ENCODE measurements at places on chromosomes 2 and 18.

DNA sequence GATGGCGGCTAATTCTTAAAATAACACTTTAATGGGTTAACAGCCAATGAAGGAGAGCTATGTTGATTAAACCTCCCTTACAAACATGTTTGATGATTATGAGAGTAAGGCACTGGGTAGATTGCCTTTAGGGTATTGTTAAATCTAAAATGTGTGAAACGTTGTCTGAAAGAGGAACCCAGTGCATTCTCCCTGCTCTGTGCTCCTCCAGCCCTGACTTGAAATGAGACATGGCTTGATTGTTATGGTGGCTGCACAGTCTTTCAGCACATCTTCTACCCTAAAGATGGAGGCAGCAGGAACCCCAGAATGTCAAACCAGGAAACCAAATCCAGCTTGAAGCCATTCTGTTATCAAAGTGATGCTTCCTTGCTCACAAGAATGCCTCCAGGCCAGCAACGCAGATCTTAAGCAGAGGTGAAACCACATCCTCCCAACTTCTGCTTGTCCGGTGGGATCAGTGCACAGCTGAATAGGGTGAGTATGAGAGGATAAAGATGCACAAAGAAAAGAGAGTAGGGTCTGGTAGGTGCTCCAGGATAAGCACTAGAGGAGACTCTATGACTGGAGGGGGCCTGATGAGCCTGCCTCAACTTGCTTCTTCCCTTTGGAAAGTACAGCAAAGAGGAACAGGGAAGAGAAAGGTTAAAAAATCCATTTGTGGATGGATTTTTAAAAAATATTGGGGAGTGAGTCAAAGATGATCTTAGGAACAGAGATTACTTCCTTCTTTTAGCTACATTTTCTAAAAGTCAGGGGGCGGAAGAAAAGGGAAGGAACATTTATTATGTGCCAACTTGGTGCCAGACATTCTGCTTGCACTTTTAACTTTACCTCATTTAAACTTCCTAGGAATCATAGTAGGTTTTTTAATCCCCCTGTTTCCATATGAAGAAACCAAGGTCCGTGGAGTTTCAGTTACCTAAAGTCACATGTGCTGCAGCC is 523.0 kb downstream of the TXNL1 start:
- DNase-seq: no peak

GRCh38 chr2:149648282-149649030 is 60.9 kb upstream of the MMADHC start:
- no peak for DNase-seq

DNA sequence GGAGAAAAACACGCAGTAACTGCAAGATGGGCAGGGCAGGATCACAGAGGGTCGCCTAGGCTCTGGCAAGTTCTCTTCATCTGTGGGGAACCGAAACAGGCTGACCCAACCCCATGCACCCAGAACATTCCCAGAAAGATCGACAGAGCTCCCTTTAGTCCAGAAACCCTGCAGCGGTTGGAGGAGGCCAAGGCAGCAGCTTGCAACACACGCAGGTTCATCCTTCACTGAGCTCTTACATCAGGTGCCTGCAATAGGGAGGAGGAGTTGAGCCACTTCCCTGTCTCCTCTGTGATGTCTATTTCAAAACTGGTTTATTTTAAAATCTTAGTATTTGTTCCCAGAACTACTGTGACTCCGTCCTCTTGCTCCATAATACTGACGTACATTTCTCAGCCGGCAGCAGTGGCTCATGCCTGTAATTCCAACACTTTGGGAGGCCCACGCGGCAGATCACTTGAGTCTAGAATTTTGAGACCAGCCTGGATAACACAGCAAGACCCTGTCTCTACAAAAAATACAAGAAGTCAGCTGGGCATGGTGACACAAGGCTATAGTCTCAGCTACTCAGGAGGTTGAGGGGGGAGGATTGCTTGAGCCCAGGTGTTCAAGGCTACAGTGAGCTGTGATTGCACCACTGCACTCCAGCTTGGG is 11.5 kb upstream of the SLC11A1 start:
- peak; percentile 92 for DNase-seq

DNA sequence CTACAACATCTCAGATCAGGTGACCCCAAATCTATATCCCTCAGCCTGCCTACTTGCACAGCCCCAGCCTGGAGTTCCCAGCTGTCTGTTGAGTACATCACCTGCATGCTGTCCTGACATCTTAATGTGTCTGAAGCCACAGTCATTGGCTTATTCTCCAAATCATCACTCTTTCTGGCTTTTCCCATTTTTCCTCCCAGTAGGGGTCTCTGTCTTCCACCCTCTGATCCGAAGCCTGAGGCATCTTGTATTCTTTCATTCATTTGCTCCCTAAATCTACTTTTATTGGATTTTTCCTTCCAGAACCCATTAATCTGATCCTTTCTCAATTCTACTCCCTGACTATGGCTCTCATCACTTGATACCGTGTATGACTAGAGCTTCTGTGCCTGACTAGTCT is 332.9 kb upstream of the DCC start:
- DNase-seq: no peak

DNA sequence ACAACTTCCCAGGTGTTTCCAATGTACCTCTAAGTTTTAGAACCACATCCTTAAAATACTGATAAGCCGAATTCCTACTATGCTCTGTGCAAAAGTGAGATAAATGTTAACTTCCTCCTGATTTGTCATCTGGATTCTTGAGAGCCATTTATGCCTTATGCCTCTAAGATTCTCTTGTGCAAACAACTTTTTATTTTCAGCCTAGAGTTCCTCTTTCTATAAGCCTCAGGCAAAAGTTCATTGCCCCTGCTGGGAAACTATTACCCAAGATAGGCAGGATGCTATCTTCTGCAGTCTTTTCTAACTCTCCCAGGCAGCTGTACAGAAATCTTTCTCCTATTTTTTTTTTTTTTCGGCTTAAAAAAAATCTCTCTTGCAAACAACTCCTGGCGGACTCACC is 216.1 kb downstream of the KCNJ3 start:
- peak; percentile 42 for DNase-seq

DNA sequence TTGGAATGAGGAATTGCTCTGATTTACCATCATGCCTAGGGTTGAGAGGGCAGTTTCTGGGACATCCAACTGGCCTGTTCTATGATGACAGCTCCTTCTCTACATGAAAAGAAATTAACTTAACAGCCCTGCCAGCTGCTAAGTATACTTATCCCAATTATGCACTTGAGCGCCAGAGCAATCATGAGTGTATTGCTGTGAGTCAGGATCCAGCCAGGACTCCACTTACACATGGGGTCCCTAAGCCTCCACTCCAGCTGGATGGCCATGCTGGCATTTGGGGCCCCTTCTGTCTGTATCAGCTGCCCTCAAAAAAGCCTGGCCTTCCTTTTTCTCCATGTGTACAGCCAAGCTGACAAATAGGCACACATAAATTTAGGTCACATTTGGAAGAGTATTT is 481.9 kb downstream of the TMX3 start:
- DNase-seq: no peak

DNA sequence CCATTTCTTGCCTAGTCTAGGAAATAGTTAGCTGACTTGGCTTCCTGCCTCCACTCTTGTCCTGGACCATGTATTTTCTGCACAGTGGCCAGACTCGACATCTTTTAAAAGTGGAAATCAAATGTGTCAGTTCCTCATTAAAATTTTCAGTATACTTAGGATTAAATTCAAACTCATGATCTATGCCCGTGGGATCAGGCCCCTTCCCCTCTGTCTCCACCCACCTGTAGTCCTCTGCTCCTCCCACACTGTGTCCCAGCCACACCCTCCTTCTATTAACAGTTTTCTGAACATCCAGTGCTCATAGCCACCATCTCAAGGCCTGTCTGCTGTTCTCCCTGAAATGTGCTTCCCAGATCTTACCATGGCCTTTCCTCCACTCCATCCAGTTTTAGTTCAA is 13.3 kb downstream of the ARHGAP25 start:
- no peak for DNase-seq

DNA sequence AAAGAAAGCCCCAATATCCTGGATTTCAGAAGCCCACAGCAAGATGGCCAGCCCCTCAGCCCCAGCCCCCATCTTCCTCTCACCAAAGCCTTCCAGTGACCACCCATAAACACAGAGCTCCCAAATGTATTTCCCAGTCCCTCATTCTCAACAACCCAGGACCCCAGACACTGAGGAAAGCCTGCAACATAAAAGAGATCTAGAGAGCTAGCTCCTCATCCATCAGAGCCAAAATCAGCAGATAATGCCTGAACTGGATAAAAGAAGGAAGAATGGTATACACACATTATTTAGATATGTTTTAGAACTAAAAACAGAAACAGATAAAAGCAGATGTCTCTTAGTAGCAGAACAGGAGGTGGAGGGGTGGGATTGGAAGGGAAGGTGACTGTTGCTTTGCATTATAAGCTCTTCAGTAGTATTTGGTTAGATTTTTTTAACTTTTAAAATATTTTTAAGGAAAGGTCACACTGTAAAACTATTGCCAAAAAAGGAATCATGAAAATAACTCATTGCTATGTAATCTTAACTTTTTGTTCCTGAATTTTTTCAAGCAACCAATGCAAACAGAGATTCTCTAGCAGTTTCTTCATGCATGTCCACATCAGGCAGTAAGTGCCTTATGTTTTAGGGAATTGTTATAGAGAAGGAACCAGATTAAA is 144.2 kb upstream of the PKDCC start:
- DNase-seq: no peak

- no peak for DNase-seq
These were observed 88.6 kb downstream of the SLC5A7 start for GRCh38 chr2:108074946-108075345.

DNA sequence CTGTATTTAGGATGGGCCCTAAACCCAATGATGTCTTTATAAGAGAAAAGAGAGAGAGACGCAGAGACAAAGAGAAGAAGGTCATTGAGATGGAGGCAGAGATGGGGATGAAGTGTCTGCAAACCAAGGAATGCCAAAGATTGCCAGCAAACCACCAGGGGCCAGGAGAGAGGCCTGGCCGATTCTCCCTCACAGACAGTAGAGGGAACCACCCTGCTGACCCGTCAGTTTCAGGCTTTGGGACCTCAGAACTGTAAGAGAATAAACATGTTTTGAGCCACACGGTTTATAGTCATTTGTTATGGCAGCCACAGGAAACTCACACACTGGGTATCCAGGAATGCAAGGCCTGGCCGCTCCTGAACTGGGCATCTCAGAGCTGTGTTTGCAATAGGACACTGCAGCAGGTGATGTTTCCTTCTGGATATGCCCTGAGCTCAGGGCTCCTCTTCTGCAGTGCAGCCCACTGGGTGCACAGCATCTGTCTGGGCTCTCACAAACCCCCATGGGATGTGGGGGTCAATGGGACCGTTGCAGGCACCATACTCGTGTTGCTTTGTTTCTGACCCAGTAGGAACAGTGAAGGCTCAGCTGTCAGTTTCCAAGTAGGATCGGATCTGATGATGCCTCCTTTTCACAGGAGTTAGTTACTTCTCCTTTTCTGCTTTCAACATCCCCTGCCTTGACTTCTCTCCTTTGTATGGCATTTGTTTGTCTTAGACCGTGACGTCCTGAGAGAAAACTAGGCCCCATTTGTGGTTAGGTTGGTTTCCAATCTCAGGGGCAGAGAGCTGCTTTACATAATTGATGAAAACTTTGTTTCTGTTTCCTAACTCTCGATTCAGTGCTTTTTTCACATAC is 20.8 kb downstream of the PTPN18 start:
- DNase-seq: peak; percentile 60

DNA sequence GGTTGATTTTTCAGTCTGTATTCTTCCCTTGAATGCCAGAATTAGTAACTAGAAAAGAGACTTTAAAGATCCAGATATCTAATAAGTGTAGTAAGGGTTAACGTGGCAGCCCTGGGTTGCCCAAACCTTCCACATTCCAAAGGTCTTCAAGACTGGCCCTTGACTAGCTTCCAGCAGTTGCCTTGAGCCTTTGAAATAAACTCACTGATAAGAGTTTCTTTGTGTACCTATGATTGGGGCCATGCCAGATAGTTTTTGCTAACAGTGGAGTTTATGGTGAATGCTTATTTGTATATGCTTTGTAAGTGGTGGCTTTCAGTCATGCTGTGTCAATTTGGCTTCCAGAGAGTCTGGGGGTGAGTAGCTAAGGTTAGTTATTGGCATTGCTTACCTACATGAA is 722.3 kb downstream of the RNF144A start:
- no peak for DNase-seq

DNA sequence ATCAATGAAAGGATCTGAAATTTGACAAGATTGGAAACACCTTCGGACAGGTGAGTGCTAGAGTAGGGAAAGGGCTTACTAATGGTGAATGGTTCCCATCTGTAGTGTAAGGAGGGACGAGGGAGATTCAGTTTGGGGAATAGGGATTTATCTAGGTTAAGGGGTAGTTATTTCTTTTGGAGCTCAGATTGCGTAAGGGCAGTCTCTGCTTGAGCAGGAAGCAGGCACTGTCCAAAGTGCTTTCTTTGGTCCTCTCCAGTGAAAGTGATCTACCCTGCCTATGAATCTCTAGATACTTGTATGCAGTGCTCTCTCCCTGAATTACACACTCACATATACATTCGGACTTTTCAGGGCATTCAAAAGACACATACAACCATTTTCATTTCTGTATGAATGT is 272.9 kb upstream of the FIGN start:
- DNase-seq: peak; percentile 11

DNA sequence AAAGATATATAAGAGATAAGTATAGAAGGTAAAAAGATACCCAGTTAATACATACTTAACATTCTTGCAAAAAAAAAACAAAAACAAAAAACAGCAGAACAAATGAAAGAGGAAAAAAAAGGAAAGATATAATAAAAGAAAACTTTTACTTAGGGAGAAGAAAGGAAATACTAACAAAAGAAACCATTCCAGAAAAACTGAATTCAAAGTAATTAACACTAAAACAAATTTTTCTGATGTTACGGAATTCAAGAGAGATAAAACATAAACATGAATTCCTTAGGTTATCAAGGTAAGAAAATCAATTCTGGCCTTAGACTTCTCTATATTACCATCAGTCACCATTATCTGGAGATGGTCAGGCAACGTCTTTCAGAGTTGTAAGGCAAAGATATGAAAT is 261.8 kb downstream of the ZEB2 start:
- no peak for DNase-seq
